ENCODE measurements at places on chromosomes 2 and 18.

GRCh38 chr2:42053482-42053790 is 5.6 kb downstream of the PKDCC start:
- DNase-seq = no peak

DNA sequence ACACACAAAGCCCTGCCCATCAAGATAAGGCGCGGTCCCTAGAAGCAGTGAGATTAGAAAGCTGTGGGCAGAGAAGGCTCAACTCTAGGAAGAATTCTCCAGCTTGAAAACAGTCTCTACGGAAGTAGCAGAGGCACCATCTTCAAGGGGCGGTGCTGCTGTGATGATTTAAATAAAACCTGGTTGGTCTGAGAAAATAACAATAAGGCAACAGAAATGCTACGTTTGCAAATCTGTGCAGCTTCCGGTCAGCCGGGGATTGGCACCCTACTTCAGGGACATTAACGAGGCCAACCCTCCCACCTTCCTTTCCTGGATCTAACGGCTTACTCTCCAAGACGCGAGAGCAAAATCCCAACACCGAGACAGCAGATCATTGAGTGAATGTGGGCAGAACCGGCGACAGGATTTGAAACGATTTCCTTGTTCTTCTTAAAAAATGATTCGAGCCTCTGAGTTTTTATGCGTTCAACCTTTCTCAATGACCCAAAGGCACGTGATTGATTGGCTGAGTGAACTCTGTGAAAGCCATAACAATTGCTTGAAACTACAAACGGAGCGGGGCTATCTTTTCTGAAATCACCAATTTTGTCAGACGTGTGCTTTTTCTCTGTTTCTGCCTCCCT is 93.7 kb upstream of the ZNF516 start:
- DNase-seq = no peak

DNA sequence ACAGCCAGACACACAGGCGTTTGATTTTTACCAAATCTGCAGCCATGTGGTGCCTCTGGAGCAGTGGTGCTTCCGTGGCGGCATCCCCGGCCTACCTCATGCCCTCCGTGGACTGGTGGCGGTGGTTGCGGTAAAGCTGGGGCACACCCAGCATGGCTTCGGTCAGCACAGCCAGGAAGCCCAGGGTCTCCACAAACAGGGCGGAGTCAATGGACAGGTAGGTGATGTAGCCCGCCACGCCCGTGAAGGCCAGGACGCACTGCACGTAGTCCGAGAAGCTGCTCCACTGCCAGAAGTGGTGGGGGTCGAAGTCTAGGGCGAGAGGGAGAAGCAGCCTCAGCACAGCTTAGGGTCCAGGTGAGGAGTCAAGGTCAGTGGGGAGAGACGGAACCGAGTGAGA is 32.4 kb downstream of the SLC66A2 start:
- no peak for DNase-seq

DNA sequence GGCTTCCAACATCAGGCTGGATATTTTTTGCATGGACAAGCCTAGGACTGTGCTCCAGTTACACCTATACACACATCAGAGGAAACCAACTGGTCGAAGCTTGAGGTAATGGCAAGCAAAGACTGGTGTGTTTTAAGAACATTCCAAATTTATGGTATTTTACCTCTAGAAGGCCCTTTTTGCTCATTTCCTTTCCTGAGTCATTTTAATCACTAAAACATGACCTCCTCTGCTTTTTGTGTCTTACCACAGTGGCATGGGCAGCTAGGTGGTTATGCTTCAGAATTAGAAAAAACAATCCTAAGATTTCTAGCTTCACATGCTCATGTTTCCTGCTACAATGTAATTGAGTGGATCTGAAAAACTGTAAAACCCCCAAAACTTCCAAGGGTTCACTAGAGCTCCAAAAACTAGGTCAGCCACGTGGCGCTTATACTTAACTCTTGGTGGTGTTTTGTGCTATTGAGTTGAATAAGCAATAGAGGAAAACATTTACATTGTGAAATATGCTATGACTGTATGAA is 30.6 kb upstream of the CHRNA1 start:
- no peak for DNase-seq

GRCh38 chr2:149568138-149568537 is 19.4 kb downstream of the MMADHC start:
- DNase-seq = no peak

DNA sequence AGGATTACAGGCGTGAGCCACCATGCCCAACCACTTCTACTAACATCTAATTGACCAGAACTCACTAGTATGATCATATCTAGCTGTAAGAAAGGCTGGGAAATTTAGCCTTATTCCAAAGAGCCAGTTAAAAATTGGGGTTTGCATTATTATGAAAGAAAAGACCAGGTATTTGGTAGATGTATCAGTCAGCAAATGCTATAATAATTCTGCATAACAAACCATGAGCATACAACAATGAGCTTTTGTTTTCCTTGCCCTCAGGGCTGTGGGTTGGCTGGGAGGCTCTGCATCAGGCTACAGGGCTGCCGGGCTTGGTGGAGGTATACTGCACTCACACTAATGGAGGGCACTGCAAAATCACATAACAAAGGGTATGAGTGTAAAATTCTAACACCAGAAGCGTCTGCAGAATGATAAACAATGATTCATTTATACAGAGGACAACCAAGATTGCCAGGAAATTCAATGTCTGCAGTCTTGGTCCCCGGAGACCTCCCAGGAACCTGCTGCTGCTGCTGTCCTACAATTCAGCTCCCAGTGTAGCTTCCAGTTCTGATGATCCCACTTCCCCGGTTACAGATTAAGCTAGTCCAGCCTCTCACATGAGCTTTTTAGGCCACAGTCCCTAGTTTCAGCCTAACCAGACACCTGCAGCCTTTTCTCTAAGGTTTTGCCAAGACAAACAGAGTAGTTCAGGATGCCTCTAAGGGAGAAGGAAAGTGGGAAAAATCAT is 32.2 kb upstream of the ST3GAL5 start:
- DNase-seq = no peak

- no peak for DNase-seq
These were observed 204.8 kb downstream of the RBM43 start for GRCh38 chr2:151056870-151057269.

- peak; percentile 13 for DNase-seq
These were observed 1.6 kb upstream of the EPC2 start for GRCh38 chr2:148642891-148643416.

- DNase-seq = peak; percentile 67
These were observed at the start of gene DLGAP1 for GRCh38 chr18:4455113-4455811. Gene DLGAP1 (minus strand): TSS chr18:4455307.

- DNase-seq = no peak
These were observed 48.0 kb downstream of the COA5 start for GRCh38 chr2:98560256-98560771.

DNA sequence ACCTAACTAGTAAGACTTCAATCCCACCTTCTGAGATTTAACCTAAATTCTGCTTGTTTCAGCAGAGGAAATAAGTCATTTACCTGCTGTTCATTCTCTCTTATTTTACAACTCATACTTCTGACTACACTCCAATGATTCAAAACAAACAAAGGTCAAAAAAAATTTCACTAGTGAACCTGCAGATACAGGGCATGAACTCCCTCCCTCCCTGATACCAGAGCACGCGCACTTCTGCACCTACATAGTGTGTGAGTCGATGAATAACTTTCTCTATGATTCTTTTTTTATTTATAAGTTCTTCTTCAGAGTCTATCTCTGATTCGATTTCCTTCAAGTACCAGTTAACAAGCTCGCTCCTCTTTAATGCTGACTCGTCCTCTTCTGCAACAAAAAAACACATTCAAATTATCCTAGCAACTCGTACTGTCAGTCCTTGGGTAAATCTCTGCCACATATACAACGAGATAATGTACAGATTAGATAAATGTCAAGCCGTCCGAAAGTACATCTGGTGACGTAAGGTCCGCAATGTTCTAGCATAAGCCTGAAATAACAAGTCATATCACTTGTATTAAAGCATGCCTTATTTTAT is 7.4 kb upstream of the LCT start:
- no peak for DNase-seq

- DNase-seq = no peak
These were observed 5.4 kb upstream of the MREG start for GRCh38 chr2:216018709-216019108.

DNA sequence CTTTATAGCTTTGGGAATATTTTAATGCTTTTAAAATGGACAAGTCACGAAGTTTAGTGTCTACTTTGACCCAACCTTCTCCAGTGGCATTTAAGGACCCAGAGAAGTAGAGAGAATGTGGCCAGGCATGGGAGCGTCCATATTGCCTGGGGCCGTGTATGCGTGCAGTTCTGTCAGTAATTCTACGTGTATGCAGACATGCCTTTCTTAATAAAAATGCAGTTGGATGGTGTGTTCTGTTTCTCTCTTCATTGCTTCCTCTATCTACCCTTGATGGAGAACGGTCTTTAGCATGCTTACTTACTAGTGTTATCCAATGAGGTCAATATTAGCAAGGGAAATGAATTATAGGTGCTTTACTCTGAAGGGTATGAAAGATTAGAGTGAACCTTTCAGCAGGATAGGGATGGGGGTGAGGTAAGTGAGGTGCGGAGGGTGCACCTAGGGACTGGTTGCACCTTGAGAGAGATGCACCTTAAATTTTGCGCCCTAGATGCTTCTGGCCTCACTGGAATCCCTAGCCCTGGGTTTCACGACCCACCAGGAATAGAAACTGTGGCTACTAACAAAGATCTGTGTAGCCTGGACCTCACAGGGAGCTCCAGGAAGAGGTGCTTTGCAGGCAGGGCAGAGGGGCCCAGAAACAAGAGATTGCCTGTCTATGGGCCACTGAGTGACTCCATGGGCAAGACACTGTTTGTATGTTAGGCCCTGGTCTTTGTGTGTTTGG is 194.3 kb downstream of the MYCN start:
- no peak for DNase-seq

- peak; percentile 96 for DNase-seq
These were observed 3.1 kb downstream of the KCNE4 start for GRCh38 chr2:223055140-223055539.

DNA sequence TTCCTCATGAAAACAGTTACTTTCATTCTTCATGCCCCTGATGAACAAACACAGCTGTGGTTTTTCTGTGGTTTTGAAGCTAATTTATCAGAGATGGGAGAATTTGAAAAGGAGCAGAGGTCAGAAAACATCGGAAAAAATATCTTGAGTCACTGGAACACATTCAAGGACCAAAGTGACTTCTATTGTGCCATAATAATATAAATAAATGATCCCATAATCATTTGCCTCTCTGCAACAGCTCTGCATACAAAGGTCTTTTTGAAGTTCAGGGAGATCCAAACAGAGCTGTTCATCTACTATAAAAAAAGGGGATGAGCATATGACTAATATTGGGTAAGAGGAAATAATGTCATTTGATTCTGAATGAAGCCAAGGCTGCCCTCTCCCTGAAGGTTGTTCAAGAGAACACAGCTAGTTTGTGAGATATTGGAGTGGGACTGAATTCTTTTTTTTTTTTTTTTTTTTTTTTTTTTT is 201.3 kb upstream of the GALNT5 start:
- DNase-seq = no peak

- DNase-seq = no peak
These were observed 101.4 kb downstream of the NFATC1 start for GRCh38 chr18:79496978-79497637.

GRCh38 chr18:78732273-78733210 is 247.1 kb upstream of the SALL3 start:
- no peak for DNase-seq

- DNase-seq = peak; percentile 75
These were observed 461.4 kb downstream of the RNF144A start for GRCh38 chr2:7378591-7378990.

DNA sequence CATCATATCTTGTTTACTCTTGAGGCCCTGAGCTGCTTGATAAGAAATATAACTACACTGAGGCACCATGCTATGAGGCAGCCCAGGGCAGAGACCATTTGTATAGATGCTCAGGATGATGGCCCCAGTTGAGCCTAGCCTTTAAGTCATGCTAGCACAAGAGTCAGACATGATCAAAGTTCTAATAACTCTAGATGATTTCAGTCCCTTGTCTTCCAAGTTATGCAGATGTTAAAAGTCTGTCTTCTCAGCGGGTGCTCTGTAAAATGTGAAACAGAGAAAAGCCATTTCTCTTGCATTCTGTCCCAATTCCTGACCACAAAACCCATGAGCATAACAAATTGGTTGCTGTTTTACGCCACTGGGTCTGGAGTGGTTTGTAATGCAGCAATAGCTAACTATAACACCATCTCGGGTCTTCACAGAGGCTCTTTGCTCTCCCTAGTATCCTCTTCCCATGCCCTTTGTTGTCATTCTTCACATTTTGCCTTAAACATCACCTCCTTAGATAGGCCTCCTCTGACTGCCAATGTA is 49.6 kb downstream of the NXPH2 start:
- DNase-seq = no peak

- no peak for DNase-seq
These were observed 25.5 kb downstream of the LNPK start for GRCh38 chr2:175976391-175977157.

All from NCI-H446 (cell line).